Stimulated activated CD4-positive, alpha-beta T cell treated with anti-CD3 and anti-CD28 coated beads, Interleukin-12 subunit alpha, Interleukin-12 subunit beta, amount 100 ng/mL, for 4 hours (primary cell): ENCODE measurements at places on chromosomes 3 and 15.
A peak's percentile ranks its signal among the peaks of the same experiment; 100 is the strongest.

GRCh38 chr3:97822359-97822775 is 556 bp downstream of the CRYBG3 start:
- peak; percentile 20 for DNase-seq

DNA sequence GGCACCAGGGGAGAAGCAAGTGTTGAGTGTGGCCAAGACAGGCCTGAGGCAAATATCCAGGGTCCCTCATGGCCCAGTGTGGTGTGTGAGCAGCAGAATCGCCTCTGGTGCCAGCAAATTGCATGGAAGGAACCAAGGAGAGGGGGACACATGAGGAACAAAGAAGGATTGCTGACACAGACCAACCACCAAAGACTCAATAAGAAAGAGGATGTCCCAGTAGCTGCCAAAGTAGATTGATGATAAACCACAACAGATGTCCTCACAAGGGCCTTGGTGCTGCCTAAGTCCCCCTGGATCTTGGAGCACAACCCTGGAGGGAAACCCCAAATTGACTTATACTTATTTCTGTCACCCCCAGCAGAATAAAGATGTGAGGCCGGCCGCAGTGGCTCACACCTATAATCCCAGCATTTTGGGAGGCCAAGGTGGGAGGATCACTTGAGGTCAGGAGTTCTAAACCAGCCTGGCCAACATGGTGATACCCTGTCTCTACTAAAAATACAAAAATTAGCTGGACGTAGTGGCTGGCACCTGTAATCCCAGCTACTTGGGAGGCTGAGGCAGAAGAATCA is 10.6 kb downstream of the SRGAP3 start:
- DNase-seq = no peak

- no peak for DNase-seq
Measured at GRCh38 chr15:85804481-85805170, 9.9 kb upstream of the KLHL25 start.

GRCh38 chr3:142705198-142705597 is 18.6 kb upstream of the TRPC1 start:
- no peak for DNase-seq

DNA sequence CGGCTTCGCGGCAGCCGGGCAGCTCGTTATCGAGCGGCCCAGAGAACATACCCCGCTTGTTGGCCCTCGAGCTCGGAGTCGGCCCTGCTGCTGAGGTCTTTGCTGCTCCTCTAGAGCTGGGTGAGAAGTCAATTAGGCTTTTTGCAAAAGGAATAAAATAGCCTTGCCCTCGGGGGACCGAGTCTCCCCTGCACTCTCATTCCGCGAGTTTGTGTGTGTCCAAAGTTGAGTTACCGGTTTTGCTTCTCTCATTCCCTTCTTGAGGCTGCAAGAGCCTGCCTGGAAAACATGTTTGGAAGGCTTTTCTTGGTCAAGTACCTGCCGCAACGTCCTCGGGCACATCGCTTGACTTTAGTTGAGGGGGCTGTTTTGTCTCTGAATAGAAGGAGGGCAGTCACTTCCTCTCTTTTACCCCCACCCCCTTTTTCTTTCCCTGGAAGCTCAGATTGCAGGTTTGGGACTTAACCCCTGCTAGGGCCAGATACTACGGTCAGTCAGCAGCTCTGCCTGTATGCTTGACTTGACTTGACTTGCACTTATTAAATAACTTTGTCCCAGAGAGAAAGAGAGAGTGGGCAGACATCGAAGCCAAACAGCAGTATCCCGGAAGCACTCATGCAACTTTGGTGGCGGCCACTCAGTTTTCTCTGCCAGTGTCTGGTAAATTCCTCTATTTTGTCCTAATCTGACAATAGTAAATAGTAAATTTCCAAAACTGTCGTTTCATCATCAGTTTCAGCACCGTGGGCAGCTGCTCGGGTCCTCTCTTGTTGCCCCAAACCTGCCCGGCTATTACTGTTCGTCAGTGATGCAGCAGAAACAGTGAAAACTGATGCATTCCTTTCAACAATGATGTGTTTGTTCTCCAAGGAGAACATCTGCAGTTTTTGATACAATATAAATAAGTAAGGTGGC is 609 bp downstream of the RNF13 start:
- DNase-seq = no peak

DNA sequence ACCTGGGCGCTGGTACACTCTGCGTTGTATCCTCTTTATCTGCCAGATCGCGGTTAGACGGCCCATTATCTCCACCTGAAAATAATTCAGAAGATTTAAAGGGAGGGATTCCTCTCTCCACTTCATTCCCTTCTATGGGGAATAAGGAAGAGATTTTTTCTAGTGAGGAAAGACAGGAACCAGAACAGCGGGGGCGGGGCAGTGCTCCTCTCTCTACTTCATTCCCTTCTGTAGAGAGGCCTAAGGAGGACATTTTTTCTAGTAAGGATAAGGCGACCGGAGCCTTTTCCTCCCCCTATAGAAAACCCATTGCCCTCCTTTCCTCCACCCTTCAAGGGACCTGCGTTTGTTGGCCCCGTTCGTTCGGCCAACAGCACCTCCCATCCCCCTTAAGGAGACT is 8.3 kb upstream of the LIPH start:
- DNase-seq = no peak

GRCh38 chr3:160152638-160153037 is 72.6 kb upstream of the C3orf80 start:
- DNase-seq = no peak

DNA sequence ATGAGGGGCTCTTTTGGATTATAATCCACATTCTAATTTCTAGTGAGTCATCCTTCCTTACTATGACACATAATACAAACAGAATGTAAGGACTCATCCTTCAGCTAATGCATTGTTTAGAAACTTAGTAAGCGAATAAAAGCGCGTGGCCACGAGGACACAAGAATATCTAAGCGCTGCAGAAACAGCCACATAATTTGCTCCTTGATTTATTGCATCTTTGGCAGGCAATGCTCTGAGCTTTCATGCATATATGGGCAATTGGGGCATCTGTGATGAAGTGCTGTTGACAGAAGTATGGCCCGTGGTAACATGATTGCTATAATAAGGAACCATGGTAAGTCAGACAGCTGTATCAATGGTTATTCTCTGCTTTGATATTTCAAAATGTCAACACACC is 191.3 kb upstream of the ZNF385D start:
- DNase-seq = no peak

DNA sequence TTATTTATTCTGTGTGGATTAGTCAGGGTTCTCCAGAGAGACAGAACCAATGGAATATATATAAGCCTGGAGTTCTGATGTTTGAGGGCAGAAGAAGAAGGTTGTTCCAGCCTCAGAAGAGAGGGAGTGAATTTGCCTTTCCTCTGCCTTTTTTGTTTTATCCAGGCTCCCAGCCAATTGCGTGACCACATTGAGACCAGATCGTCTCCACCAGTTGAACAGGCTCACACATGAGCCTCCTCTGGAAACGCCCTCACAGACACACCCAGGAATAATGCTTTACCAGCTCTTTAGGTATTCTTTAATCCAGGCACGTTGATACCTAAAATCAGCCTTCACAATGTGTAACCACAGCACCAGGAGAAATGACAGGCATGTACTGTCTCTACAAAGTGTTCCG is 923.1 kb downstream of the TBL1XR1 start:
- DNase-seq = no peak

- no peak for DNase-seq
Measured at GRCh38 chr3:50122071-50122470, 33.1 kb upstream of the SEMA3F start.

- DNase-seq = no peak
Measured at GRCh38 chr3:2274526-2274925, 175.9 kb downstream of the CNTN4 start.

DNA sequence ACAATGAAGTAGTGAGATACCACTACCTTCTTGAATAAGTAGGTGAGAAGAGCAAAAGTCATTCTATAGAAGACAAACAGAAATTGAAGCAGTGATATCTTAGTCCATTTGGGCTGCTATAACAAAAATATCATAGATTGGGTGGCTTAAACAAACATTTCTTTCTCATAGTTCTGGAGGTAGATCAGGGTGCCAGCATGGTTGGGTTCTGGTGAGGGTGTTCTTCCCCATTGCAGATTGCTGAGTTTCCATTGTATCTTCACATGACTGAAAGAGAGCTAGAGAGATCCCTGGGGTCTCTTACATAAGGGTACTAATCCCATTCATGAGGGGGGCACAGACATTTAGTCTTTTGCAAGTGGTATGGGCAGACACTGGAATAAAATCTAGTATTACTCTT is 32.9 kb upstream of the IFT57 start:
- DNase-seq = no peak

GRCh38 chr15:98518823-98519561 is 129.3 kb upstream of the IGF1R start:
- DNase-seq = peak; percentile 25

- no peak for DNase-seq
Measured at GRCh38 chr3:171320750-171321558, 139.3 kb downstream of the TNIK start.

- DNase-seq = no peak
Measured at GRCh38 chr15:43648649-43649429, at the start of gene CATSPER2. CATSPER2 (minus strand) TSS chr15:43648844; CDS start chr15:43648061, 783 bp downstream.

- no peak for DNase-seq
Measured at GRCh38 chr3:138329984-138330293, 288 bp upstream of the NME9 start.
